A549 treated with AZD2906 at 1 μM for 4 hours (cell line): ENCODE measurements at places on chromosomes 5 and 9. TPM values are rescaled to one million over a fixed set of nuclear protein-coding genes. Genes with fewer than 3 reads are reported as not detected.

The RAD17 gene
- 14.6 to 16.1 TPM (median 15.8 TPM) in 5 replicates for total RNA-seq

The HTR4 gene
- total RNA-seq = not detected in 5 replicates

The PDE6A gene
- total RNA-seq = 0.22 to 0.37 TPM (median 0.29 TPM) in 5 replicates

The EDIL3 gene
- total RNA-seq = 0.08 to 0.21 TPM (median 0.12 TPM) in 5 replicates

The AFAP1L1 gene
- 12.3 to 15.7 TPM (median 15.4 TPM) in 5 replicates for total RNA-seq

The C7 gene
- total RNA-seq = not detected in 5 replicates

The COL15A1 gene
- 0.53 to 0.87 TPM (median 0.57 TPM) in 5 replicates for total RNA-seq

The ENC1 gene
- total RNA-seq = 3.3 to 4.4 TPM (median 3.6 TPM) in 5 replicates

The SLC34A3 gene
- total RNA-seq = 0.03 to 0.15 TPM (median 0.10 TPM) in 4 of 5 replicates, not detected in the other

The AGGF1 gene
- total RNA-seq = 12.6 to 14.2 TPM (median 13.5 TPM) in 5 replicates
